ENCODE measurements at places on chromosomes 1 and 21.

DNA sequence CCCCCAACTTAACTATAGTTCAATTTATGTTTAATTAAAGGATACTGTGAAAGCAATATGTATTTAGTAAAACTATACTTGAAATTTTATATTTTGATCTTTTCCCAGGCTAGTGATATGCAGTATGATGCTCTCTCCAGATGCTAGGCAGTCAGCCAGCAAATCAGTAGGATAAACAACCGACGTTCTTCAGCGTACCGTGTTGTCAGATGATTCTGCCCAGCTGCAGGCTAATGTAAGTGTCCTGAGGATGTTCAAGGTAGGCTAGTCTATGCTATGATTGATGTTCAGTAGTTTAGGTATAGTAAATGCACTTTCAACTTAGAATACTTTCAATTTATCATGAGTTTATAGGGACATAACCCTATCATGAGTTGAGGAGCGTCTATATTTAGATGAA lies 762.6 kb downstream of the MRPL39 start:
- DNase-seq, result no peak

GRCh38 chr1:165854101-165854845 lies 26.9 kb downstream of the UCK2 start:
- DNase-seq, result peak; percentile 97

- no peak for DNase-seq
Observed at GRCh38 chr1:89081005-89081404, 16.0 kb upstream of the GBP1 start.

GRCh38 chr1:28104866-28105467 lies 16.6 kb upstream of the EYA3 start:
- DNase-seq, result peak; percentile 75

GRCh38 chr21:42313501-42313969 lies 1.7 kb downstream of the TFF3 start:
- DNase-seq, result no peak

DNA sequence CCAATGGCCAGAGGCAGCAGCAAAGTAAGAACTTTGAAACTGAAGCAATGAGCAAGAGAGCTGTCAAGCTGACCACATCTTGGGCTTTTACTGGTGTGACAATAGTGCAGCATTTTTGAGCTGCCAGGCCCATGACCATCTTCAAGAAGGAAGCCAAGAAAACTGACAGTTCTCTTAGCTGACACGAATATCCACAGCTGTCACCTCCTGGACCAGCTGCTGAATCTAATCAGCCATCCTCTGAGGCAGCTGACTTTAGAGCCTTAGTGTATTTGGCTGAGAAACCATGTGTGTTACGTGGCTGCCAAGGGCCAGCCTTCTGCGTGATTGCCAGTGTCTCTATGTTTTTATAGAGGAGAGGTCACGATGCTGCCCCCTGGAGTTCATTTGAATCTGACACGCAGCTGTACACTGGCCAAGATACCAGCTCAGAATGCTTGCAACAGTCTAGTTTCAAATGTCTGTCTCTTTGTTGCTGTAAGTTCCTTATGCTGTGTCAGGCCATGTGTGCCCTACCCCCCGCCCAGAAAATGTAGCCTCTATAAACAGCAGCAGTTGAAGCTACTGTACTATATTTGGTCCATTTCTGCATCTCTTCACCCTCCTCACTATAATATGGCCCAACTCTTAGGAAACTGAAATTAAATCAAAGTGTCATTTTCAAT lies 39.7 kb downstream of the PALMD start:
- peak; percentile 95 for DNase-seq

- no peak for DNase-seq
Observed at GRCh38 chr1:229086091-229086490, 184.8 kb upstream of the RAB4A start.

GRCh38 chr21:35559829-35560225 lies 500.5 kb downstream of the SETD4 start:
- peak; percentile 82 for DNase-seq

- DNase-seq, result peak; percentile 46
Observed at GRCh38 chr21:45963232-45963570, 18.4 kb upstream of the COL6A1 start.

- DNase-seq, result no peak
Observed at GRCh38 chr1:228865627-228866330, 130.5 kb downstream of the RHOU start.

GRCh38 chr1:37453647-37454046 lies 20.7 kb upstream of the ZC3H12A start:
- no peak for DNase-seq

DNA sequence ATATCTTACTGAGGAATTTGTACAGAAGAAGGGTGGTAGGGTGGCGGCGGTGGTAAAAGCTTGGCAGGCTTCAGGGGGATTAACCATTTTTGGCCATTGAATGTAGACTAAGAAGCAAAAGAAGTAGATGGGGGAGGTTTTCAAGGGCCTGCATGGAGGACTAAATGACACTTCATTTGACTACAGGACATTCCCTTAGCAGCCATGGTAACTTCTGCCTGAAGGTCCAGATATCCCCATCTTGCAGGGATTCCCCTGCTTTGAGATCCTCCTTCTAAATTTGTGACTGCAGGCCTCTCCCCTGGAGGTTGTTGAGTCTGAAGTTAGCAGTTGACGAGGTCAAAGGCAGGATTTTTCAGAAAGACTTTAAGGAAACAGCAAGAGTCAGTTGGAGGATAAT lies 4.8 kb downstream of the VASH2 start:
- DNase-seq, result no peak

GRCh38 chr1:160542303-160542945 lies 19.4 kb upstream of the SLAMF6 start:
- DNase-seq, result no peak

- DNase-seq, result no peak
Observed at GRCh38 chr1:158978730-158979129, 31.0 kb upstream of the IFI16 start.

DNA sequence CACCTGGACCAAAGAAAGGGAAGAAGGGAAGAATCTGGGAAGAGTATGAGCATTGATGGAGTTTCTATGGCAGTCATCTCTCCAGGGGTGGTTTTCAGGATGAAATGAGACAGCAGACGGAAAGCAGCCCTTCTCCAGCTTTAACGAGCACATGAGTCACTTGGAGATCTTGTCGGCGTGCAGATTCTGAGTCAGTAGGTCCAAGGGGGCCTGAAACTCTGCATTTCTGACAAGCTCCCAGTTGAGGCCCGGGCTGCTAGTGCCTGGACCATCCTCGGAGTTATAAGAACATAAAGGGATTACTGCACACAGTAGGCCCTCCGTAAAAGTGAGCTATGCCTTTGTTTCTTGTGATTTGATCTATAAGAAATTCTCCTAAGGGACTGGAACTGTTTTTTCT lies 17.6 kb downstream of the HSPG2 start:
- peak; percentile 92 for DNase-seq

Measured in EH (cell line).